ENCODE measurements at places on chromosomes 12 and 14.

DNA sequence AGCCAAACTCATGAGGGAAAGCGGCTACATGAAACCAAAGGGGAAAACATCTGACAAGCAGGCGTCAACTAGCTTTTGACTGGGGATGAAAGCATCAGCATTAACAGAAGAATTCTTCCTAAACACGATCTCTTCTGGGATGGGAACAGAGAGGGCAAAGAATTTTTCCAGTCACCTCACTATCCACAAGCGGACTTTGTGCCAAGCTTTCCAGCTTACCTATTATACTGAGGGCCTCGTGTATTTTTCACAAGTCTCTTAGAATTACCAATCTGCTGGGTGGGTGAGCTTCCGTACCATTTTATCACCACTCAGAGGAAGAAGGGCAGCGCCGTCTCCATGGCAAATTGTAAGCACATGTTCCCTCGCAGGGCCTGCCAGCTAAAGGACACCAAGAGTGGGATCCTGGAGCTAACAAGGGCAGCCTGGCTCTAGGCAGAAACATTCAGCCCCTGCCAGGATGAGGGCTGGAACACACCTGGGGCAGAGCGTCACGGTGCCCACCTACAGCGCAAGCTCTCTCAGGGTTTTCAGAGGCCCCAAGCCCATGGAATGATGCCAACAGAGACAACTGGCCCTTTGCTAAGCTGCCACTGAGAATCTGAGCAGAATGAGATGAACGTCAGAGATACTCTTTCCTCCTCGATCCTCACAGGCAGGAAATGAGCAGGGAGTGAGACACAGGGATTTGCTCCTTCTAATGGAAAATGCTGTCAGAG, 74.6 kb downstream of the CHGA start:
- DNase-seq = no peak

GRCh38 chr12:122880155-122880667, 15.7 kb downstream of the VPS37B start:
- no peak for DNase-seq

- no peak for DNase-seq
These were observed 46.4 kb downstream of the ACTN1 start for GRCh38 chr14:68932686-68933085.

GRCh38 chr12:79016181-79016580, 151.6 kb downstream of the SYT1 start:
- DNase-seq = peak; percentile 90

DNA sequence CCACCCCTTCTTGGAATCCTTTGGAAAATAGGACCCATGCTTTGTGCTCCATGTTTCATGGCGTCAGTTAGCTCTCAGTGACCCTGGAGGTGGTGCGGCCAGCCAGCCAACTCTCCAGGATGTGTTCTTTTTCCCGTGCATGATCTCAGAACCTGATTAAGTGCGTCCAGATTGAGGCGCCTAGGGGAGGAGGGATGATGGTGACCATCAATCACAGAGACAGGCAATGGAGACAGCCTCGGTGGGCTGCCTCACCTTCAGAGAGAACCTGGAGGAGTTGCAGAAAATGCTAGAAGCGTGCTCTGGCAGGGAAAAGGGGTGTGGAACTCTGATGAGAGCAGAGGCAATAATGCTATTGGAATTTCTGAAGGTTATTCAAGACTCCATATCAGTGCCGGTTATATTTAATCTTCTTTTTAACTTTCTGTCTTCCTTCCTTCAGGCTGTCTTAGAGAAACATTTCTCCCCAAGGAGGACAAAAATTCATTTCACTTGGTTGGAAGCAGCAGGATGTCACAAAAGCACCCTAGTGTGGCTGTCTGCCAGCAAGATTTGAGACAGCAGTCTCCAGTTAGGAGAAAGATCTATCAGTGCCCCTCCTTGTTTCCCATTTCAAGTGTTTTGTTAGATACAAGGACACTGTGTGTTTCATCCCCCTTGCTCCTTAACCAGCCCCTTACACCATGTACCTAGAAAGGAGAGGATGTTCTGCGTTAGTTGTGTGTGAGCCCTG, 53.3 kb upstream of the IGF1 start:
- no peak for DNase-seq

- DNase-seq = no peak
These were observed 46.0 kb upstream of the CHST11 start for GRCh38 chr12:104410786-104411185.

DNA sequence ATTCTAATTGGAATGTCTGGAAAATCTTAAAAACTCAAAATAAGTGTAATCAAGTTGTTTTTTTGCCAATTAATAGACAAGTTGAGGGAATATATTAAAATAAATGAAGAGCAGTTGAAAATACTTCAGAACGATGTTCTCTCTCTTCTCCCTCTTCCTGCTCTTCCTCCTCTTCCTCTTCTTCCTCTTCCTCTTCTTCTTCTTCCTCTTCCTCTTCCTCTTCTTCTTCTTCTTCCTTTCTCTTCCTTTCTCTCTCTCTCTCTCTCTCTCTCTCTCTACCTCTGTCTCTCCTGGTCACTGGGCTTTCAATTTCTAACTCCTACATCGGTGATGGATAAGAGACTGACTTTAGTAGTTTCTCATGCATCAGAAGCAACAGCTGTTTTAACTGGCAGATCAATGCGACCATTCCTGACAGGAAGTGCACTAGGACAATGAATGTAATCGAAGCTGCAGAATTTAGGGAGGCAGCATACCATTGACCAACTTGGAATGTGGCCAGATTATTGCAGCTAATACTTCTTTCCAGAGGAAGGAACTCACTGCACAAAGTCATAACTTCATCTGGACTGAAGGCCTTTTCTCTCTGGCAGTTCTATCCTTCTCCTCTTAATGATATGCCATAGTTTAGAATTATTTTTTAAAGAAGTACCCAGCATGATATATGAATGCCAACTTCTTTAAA, 13.8 kb upstream of the TMTC2 start:
- no peak for DNase-seq

DNA sequence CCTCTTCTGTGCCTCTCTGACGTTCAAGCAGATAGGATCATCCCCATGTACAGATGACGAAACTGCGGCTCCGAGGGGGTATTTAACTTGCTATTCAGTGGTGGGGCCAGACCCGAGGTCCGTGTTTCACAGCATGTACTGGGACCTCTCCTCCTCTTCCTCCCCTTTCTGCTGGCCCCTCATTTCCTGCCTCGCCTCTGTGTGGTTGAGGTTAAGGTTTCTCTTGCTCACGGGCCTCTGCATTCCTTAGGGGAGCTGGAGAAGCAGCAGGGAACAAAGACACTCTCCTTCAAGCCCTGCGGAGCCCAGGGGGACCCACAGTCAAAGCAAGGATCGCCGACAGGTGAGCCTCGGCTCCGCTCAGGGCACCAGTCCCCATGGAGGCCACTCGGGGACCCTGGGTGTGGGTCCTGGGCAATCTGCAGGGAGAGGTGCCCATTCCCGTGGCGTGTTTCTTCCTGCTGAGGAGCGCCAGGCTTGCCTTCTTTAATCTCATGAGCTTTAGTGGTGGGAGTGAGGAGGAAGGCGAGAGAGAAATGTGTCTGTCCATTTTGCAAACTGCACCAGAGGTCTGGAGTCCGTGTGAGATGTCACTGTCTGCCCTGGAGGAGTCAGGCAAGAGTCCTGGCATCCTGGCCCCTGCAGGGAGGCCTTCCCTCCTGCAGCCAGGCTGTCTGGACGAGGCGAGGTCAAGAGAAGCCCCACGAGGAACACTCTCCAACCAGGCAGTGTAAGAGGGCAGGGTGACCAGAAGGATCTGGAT, 45.0 kb downstream of the SLC6A12 start:
- DNase-seq = no peak

DNA sequence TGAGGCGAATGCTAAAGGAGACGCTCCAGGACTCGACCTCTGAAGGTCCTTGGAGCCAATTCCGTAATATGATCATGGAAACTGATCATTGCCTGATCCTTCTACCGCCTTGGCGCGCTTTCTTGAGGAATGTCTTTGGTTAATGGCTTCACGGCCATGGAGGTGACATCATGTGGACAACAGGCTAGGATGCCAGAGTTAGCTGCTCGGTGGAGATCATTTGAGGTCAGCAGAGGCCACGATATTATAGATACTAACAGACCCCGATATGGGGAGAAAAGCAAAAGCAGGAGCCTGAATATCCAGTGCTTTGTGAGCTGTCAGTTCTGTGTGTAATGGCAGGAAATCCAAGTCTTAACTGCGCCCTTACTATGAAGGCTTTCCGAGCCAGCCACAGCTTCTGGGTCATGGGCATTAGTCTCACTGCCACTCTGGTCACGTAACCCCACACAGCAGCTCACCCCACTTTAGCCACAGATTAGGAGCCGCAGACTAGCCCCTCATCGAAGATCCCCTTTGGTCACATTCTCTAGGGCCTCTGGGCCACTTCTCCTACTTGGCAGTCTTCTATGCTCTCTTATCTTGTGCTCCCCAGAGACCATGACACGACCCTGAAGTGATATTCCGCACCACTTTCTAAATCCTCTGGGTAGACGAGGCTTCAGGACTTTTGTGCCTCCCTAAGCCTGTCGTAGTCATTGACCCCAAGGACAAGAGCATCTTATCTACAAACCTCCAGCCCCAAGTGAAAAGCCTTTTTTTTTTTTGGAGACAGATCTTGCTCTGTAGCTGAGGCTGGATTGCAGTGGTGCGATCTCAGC, 724 bp upstream of the CS start:
- DNase-seq = no peak

GRCh38 chr12:41942354-41942753, 202.3 kb downstream of the GXYLT1 start:
- DNase-seq = no peak

DNA sequence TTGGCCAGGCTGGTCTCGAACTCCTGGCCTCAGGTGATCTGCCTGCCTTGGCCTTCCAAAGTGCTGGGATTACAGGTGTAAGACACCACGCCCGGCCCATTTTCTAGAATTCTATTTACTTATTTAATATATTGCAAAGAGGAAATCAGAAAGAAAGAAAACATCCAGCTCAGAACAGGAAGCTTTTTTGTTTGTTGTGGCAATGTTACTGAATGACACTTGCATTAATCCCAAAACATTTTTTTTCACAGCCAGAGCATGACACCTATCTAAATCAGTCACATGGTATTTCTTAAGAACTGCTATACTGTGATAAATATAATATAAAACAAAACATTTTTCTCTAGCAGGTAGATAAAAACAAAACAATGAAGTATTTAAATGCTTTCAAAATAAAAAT, 12.6 kb downstream of the CFL2 start:
- no peak for DNase-seq

DNA sequence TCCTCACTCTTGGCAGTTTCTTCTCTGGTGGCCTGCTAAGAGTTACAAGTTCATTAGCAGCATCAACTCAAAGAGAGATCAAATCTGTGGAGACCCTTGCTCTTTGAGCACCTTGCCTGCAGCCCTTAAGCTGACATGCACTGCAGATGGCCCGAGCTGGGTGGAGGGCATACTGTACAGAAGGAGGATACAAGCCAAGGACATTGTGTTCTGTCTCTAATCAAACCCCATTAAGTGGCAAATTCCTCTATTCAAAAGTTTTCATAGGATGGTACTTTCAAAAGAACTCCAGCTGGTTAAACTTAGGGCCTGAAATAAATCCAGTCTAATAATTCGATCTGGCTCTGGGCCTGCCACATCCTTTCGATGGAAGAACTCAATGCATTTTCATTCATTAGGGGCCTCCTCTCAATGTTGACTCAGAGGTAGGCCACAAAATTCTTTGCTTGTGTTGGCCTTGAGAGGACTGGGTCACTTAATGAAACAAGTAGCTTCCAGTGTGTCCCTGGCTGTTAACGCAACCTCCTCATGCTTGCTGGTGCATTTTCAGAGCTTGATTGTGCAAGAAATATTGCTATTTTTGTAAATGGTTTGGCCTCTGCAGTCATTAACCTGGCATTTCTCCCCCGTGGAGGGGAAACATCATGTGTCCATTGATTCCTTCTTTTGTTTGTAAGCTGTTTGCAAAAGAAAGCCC, 318.2 kb downstream of the NUAK1 start:
- no peak for DNase-seq

DNA sequence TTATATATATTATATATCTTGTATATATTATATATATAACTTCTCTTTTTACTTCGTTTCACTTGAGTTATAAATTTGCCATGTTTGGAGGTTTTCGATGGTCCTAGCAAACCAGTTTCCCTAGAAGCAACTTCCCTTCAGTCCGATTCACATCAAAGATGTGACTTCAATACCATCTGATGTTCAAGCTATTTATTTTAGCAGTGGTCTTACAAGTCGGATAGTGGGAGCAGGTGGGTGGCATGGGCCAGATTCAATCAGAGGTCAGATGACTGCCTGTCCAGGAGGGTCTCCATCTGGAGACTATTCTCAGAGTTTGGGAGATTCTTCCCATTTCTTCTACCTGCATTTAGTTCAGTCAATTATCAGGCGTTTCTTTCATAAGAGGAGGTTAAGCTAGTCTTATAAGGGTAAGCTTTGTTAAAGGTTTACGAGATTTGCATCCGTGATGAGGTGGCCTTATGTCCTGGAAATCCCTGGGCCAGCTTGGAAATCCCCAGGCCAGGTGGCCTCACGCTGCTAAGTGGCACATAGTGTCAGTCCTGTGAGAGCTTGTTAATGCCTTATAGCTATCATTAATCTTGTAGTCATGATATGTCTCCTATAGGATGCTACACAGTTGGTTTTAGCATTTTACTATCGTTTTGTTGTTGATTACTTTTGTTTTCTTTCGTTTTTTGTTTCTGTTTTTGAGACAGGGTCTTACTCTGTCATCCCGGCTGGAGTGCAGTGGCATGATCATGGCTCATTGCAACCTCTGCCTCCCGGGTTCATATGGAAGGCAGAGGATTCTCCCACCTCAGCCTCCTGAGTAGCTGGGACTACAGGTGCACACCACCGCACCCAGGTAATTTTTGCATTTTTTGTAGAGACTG, 145.8 kb downstream of the BICD1 start:
- no peak for DNase-seq

- DNase-seq = no peak
These were observed 590.5 kb upstream of the LRFN5 start for GRCh38 chr14:41016213-41016612.

DNA sequence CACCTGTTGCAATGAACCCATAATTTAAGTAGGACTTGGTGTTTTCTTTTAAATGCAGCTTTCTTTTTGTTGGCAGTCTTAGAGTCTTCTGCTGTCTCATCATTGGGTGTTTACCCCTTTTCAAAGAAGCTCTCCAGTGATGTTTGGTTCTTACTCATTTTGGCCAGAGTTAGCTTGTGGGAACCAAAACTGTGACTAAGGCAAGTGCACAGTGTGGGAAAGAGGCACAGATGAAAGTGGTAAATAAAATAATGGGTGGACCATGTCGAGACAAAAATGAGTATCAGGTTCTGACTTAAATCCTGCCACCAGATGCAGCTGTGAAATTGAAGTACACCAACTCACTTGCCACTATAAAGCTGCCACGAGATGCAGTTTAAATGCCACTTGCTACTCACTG, 615.4 kb upstream of the MIS18BP1 start:
- no peak for DNase-seq

DNA sequence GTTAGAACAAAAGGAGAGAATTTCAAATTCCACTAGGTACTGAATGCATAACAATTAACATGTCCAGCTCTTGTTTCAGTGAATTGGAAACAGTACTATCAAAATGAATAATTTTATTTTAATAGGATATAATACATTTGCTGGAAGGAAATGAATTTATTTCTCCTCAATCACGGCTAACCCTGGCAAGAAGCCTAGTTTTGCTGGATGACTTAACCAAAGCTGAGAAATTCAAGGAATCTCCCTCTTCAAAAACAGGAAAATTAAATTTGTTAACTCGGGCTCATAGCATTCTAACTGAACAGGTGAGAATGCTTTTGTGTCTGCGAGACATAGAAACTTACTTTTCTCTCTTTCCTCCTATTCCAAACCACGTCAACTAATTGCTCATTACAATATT, 163.5 kb upstream of the NEDD1 start:
- DNase-seq = no peak

- DNase-seq = no peak
These were observed 17.9 kb upstream of the DHRS7 start for GRCh38 chr14:60183138-60183537.

Measured in NCI-H1930 (cell line).